ENCODE measurements at places on chromosomes 7 and 10.

- DNase-seq = no peak
Observed at GRCh38 chr10:72695496-72695895, 3.6 kb downstream of the MCU start.

DNA sequence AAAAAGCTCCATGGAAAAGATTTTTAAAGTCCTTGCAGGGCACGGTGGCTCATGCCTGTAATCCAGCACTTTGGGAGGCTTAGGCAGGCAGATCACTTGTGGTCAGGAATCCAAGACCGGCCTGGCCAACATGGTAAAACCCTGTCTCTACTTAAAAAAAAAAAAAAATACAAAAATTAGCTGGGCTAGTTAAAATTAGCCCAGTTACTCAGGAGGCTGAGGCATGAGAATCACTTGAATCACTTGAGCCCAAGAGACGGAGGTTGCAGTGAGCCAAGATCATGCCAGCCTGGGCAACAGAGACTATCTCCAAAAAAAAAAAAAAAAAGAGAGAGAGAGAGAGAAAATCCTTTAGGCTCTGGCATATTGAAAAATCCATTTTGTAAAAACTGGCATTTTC lies 61.9 kb downstream of the CCDC6 start:
- no peak for DNase-seq

DNA sequence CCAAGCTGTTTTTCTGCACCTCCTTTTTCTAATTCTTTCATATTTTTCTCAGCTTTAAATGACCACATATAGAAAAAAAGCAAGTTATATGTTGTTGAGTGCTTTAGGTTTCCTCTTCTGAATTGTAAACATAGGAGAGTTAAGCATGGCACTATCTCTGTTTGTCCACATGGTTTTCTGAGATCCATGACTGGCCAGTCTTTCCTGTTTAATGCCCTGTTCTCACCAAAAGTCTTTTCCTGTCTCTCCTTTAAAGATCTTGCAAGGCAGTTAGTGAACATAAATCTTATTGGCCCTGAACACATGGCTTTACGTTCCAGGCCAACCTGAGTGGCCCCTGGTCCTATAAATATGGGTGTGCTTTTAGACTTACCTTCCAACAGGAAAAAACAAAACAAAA lies 19.4 kb downstream of the TRPV5 start:
- DNase-seq = no peak

DNA sequence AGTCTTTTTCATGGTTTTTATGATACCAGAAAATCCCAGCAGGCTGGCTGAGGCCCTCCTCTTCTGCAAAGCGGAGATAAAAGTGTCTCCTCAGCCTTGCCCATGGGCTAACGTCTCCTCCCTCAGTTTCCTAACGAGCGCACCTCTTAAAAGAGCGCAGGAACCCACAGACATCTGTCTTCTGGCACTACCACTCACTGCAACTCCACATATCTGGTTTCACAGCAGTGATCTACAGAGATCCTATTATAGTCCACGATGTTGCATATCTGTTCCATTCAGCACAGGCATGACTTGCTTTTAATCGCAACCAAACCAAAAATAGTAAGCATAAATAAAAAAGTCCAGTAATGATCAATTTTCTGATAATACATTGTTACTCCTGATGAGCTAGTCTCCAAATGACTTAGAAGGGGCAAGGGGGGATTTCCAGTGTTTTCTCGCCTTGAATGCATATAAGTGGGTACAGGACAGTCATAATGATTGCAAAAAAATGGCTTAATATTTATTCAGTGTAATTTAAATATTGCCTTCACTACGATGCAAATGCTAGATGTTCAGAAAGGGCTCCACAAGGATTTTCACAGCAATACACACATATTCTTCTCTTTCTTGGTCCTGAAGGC lies 20.9 kb downstream of the ANKRD22 start:
- DNase-seq = no peak

GRCh38 chr10:79274279-79275104 lies 72.8 kb upstream of the PPIF start:
- DNase-seq = no peak

GRCh38 chr7:128954150-128954549 lies 16.4 kb downstream of the IRF5 start:
- no peak for DNase-seq

DNA sequence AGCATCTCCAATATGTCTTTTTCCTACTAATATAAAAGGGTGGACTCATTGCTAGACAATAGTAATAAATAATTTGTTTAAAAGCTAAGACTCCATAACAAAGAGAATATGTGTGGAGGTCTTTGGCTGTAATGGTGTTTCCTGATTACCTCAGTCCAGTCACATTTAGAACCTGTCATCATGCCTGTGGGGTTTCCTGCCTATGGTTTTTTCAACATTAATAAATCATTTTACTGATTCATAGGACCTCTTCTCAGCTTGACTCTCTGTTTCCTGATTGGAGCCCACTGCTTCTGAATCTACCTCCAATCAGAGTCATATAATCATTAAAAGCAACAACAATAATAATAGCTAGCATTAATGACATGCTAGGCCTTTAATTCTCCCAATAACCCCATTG lies 52.4 kb upstream of the GNAI1 start:
- no peak for DNase-seq

DNA sequence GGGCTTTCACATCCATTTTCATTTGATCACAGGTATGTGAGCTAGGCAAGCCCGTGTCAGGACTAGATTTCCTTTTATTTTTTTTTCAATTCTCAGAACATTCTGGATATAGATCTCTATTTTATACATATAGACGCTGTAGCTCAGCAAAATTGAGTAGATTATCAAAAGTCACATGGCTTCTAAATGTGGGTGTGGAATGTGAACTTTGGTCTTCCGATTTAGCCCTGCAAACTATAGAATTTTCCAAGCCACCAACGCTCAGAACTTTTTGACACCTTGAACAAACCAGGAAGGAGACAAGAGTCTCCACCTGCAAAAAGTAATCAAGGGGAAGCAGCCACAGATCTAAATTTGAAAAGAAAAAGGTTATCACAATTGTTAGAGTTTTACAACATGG lies 15.9 kb upstream of the FFAR4 start:
- no peak for DNase-seq

GRCh38 chr7:314853-315252 lies 24.9 kb downstream of the FOXL3 start:
- DNase-seq = no peak

GRCh38 chr10:599767-600166 lies 89.7 kb downstream of the DIP2C start:
- DNase-seq = no peak

GRCh38 chr10:31549896-31550295 lies 230.9 kb downstream of the ZEB1 start:
- no peak for DNase-seq

- DNase-seq = no peak
Observed at GRCh38 chr7:101507791-101508252, 121.3 kb downstream of the MYL10 start.

DNA sequence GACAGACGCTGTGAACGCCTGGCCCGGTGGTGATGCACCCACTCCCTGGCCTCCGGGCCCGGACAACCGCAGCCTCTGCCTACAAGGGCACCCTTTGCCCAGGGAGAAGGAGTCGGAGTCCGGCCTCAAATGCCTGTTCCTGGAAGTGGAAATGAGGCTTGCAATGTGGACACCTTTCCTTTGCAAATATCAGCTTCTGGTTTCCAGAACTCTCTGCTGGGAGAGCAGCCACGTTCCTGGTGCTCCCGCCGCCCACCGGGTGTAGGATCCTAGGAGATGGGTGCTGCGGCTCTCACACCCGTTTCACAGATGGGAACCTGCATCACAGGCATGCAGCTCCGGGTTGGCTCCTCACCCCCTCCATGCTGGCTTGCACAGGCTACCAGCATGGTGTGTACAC lies 2.9 kb downstream of the FOXL3 start:
- DNase-seq = no peak

GRCh38 chr10:76210211-76210610 lies 778.8 kb downstream of the LRMDA start:
- DNase-seq = no peak

GRCh38 chr7:103077318-103077717 lies 2.4 kb downstream of the ARMC10 start:
- no peak for DNase-seq

DNA sequence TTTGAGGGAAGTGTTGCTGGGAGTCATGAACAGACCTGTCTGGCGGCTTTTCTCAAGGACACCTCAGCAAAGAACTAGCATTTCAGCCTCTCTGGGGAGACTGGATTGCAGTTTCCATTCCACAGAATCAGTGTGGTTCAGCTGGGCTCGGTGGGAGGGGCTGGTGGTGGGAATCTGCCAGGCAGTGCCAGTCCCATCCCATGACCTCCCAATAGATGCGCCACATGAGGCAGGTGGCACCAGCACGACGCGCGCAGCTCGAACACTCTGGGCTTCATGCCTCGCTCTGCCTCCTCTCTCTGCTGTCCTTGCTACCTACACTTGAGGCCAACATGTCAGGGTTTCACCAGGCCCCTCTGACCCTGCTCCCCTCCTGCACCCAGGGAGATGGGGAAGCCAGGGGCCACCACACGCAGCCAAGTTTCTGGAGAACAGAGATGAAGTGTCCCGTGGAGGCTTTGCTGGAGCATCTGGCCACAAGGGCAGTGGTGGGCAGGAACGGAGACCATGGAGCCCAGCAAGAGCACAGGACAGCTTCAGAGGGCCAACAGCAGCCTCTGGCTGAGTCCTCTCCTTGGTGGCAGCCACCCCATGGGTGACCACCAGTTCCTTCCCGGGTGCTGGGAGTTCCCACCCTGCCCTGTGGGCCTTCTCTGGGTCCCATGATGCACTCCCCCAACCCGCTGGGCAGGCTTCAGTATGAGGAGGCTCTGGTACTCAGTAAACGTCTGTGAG lies 2.3 kb downstream of the NACAD start:
- no peak for DNase-seq

GRCh38 chr10:109743146-109743545 lies 180.2 kb downstream of the XPNPEP1 start:
- no peak for DNase-seq

GRCh38 chr10:17431871-17432311 lies 22.5 kb downstream of the ST8SIA6 start:
- no peak for DNase-seq

GRCh38 chr10:26215396-26215934 lies 1.1 kb upstream of the GAD2 start:
- DNase-seq = no peak

- no peak for DNase-seq
Observed at GRCh38 chr10:71053169-71053895, 159.0 kb upstream of the UNC5B start.

DNA sequence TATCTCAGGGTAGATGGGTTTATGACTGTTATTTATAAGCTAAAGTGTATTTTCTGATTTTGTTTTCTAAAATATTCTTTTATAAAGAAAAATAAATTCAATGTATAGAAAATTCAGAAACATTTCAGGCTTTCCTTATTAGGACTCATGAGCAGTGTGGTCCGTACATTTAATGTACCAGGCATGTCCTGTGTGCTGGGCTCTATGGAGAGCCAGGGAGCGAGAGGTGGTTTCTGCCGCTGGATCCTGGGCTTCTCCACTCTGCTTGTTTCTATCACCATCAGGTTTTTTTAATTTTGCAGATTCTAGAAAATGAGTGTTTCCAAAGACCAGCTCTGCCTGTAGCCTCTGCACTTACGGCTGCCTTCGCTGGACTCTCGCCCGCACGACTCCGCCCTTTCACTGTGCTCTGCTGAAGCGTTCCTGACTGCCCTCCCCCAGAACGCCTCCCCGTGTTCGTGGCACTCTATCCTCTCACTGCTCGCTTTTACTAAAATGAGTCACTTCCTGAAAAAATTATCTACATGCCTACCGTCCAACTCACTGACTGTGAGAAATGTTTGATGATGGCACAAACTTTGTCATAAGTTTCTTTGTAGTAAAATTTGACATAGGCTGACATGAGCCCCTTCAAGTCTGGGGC lies 188.5 kb downstream of the ZMYND11 start:
- peak; percentile 57 for DNase-seq

DNA sequence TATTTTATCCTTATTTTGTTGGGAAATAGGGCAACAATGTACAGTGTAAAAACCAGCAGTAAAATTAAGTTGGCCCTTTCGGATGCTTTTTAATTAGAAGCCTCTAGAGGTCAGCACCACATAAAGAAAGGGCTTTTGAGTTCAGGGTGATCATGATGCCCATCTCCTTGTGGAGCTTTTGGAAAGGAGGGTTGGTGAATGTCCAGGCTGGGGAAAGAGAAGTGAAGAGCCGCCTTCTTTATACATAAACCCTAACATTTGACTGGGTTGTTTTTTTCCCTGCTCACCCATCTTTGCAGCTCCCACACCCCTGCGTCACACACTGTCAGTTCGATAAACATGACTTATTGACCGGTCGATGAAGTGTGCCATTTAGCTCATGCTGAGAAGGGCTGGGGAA lies 29.8 kb downstream of the MTURN start:
- no peak for DNase-seq

DNA sequence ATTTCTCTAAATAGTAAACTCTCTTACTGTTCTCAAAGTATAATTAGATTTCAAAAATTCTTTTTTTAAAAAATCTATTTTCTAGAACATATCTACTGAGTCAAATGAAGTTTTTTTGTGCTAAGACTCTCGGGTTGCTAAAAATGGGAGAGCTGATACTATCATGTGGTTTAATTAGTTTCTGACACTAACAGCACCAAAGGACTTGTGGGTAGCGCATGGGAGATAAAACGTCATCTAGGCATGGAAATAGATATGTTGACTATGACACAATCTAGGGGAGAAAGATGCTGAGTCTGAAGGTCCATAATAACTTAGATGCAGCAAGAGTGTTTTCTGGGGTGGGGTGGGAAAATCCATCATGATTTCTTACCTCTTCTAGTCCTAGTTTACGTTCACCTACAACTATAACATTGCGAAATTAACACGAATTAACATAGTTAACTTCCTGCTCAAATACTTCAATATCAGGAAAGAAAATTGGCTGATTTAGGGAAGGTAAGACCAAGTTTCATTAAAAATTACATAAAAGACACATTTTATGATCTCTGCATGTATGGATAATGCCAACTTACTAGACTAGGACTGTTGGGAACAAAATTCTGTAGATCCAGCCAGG lies 14.3 kb upstream of the ARMC3 start:
- DNase-seq = no peak

DNA sequence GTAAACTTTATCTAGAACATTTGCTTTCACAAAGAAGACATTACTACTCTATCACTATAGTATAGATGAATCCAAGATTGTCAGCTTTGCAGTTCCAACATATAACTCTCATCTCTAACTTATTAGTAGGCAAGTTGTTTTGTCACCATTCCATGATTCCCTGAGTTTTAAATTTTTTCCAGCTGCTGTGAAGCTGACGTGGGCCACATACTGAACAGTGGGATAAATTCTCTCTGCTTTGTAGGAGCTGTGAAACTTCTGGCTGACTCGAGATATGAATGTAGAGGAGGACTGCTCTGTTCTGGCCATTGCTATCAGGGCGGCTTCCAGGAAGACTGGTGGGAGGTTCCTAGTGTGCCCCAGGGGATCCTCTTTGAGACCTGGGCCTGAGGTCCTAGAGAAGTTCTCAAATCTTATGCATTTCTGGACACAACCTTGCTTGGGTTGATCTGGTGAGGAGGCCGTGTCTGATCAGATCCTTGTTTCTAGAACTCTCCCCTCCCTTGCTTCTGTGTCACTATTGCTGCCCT lies 58.0 kb downstream of the LSMEM1 start:
- no peak for DNase-seq
